ENCODE measurements at places on chromosomes 16 and 17. TPM values are rescaled to one million over a fixed set of nuclear protein-coding genes. Genes with fewer than 3 reads are reported as not detected.

CNEP1R1 gene
- total RNA-seq, result 15.4 TPM

RAPGEFL1 gene
- 58.6 TPM for total RNA-seq

TBC1D28 gene
- total RNA-seq, result not detected

MSLN gene
- 11.5 TPM for total RNA-seq

BLMH gene
- 23.1 TPM for total RNA-seq

ACSM2B gene
- not detected for total RNA-seq

ZNF213 gene
- total RNA-seq, result 4.9 TPM

HS3ST4 gene
- total RNA-seq, result not detected

ITGB3 gene
- total RNA-seq, result 0.88 TPM

SLC2A4 gene
- total RNA-seq, result 0.56 TPM

PPM1E gene
- under 0.01 TPM for total RNA-seq

LGALS9B gene
- total RNA-seq, result 2.5 TPM

MYH11 gene
- total RNA-seq, result not detected

KCNJ2 gene
- 0.42 TPM for total RNA-seq

KRT25 gene
- total RNA-seq, result not detected

TEX2 gene
- total RNA-seq, result 27.5 TPM

COPRS gene
- total RNA-seq, result 63.8 TPM

CCDC200 gene
- not detected for total RNA-seq

XAF1 gene
- 0.21 TPM for total RNA-seq

SLC5A11 gene
- not detected for total RNA-seq

CACNG4 gene
- 0.99 TPM for total RNA-seq

RAMP2 gene
- 0.49 TPM for total RNA-seq

LRRC36 gene
- not detected for total RNA-seq

MRC2 gene
- total RNA-seq, result 41.5 TPM

KCNH4 gene
- not detected for total RNA-seq

ODAD4 gene
- total RNA-seq, result not detected

GUCY2D gene
- total RNA-seq, result 0.14 TPM

ZNF205 gene
- 20.3 TPM for total RNA-seq

FOXJ1 gene
- total RNA-seq, result not detected

SLC35G6 gene
- not detected for total RNA-seq

ZNF689 gene
- total RNA-seq, result 3.4 TPM

Measured in airway epithelial cell (primary cell).